ENCODE measurements at places on chromosomes 12 and 14.

DNA sequence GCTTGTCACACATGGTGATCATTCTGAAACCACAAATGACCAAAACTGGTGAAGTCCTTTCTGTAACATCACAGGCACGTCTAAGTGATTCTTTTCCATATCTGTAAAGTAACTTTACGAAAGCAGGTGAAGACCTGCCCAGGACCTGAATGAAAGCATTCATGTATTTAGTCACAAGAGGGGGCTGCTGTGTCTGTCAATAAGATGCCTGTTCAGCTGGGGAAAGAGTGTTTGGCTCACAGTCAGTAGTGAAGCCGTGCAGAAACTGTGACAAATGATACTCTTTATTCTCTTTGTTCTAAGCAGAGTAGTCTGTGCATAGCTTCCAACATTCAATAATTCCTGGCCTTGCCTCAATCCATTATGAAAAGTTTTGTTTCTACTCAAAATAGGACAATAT, 373.5 kb upstream of the OR4E1 start:
- no peak for DNase-seq

DNA sequence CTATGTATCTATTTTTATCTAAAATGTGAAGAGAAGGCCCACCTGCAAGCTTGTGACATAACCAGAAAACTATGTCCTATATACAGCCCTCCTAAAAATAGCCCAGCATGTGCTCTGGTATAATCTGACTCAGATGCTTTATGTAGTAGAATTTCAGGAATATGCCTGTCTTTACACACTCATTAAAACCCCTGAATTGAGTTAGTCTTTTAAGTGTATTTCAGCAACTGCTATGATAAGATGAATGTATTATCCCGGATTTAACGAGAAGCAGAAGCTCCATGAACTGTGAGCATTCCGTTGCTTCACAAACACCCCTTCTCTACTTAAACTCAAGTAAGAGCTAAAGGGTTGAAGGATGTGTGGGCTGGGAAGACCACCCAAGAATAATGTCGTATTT, 89.9 kb upstream of the PRICKLE1 start:
- DNase-seq: no peak

DNA sequence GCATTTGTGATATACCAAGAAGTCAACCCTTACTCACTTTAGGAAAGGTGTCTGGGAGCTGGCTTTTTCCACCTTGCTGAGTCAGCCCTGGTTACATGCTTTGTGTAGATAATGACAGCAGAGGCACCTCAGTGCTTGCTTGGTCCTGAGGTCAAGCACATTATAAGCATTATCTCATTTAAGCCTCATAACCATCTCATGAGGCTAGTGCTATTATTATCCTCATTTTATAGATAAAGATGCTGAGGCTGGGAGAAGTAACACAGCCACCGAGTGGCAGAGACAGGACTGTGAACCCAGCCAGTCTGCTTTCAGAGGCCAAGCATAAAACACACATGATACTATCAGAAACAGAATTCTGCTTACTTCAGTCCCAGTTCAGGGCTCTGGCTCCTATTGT, 29.4 kb downstream of the MAX start:
- DNase-seq: no peak

GRCh38 chr12:108634341-108634751, 652 bp upstream of the SELPLG start:
- DNase-seq: peak; percentile 36

DNA sequence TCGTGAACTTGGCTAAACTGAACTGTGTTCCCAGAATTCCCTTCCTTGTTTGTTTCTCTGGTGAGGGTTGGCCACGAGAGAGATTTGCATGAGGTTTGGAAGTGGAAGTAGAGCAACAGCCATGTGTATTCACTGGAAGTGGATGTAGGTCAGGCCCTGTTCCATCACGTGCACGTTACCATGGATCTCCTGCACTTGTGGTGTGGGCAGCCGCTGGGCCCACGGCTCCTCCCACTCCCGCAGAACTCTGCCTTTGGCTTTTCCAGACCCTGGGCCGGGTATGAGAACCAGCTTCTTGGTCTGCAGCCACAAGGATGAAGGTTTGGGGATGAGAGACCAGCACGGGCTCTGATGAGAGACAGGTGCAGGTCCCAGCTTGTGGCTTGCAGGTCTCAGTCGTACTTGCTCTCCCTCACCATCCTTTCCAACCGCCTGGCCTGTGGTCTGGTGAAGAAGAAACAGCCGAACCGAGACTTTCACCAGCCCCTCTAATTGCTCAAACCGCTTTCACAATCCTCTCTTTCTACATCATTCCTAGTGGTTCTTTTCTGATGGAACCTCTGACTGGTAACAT, 94.9 kb downstream of the DUSP16 start:
- DNase-seq: no peak

GRCh38 chr14:33679461-33680225, 271.2 kb downstream of the EGLN3 start:
- no peak for DNase-seq

DNA sequence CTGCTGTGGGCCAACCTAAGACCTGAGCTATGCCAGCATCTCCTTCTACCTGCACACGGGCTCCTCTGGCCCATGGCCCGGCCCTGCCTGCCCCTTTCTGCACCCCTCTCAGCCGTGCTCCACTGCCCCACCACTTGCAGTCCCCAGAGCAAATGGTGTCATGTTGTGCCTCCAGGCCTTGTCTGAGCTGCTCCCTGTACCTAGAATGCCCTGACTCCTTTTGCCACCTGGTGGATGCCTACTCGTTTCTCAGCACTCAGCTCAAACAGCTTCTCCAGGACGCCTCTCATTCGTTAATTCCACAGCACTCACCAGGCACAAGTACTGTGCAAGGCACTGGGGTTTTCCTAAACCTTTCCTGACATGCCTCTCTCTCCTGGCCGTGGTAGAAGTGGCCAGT, 63.2 kb upstream of the PNMA1 start:
- no peak for DNase-seq

GRCh38 chr12:14322403-14322802, 43.1 kb upstream of the ATF7IP start:
- DNase-seq: no peak

- no peak for DNase-seq
Measured at GRCh38 chr12:57611108-57611826, at the start of gene ARHGEF25. Gene ARHGEF25 (plus strand): TSS chr12:57611435. CDS start chr12:57611895, 460 bp downstream.

DNA sequence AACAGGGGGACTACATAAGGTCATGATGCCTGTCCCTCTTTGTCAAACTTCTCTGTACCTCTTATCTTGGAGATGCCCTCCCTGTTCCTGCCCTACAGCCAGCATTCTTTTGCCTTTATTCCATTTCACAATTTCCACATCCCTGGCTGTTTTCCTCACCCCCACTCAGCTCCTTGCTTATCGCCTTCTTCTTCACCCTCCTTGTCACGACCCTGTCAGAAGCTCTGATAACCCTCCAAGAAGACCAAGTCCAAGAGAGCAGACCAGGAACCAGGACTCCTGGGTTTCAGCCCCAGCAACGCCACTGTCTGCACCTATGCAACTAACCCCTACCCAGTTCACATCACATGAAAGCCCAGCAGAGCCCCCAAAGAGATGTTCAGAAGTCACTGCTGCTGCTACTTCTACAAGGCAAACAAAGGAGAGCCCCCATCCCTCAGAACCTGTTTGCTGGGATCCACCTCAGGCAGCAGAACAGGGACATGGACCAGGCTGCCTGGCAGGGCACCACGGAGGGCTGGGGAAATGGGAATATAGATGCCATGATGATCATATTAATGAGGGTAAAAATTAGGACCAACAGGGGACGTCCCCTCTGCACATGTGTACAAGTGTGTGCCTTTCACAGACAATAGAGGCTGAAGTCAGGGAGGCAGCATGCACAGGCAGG, 92.8 kb downstream of the SINHCAF start:
- no peak for DNase-seq

GRCh38 chr12:77079631-77080030, 14.3 kb upstream of the E2F7 start:
- DNase-seq: no peak

- DNase-seq: no peak
Measured at GRCh38 chr14:104464907-104465306, 114.7 kb upstream of the C14orf180 start.

- no peak for DNase-seq
Measured at GRCh38 chr12:71865166-71865713, 25.7 kb downstream of the TBC1D15 start.
